Left cardiac atrium (tissue), 4 donors: ENCODE measurements at places on chromosomes 12 and 14. TPM values are rescaled to one million over a fixed set of nuclear protein-coding genes. Genes with fewer than 3 reads are reported as not detected.

DNA sequence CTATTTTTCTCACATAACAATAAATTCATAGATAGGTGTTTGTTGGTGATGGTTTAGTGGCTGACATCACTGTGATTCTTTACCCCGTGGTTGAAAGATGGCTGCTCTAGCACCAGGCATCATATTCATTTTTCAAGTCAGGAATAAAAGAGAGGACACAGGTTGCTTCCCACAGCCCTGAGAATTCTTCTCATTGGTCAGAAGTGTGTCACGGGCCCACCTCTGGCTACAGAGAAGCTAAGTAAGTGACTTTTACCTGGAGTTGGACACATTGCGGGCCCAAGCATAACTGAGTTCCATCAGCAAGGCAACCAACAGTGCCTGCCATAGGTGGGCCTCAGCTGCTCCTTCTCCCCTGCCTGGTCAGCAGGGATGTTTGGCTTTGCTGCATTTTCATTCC, 27.6 kb upstream of the FGF23 start:
- DNase-seq: no peak

GRCh38 chr12:49330032-49330619, 6.9 kb downstream of the C1QL4 start:
- no peak for DNase-seq

- DNase-seq: no peak
Measured at GRCh38 chr14:60594062-60594461, 55.2 kb downstream of the SIX1 start.

DNA sequence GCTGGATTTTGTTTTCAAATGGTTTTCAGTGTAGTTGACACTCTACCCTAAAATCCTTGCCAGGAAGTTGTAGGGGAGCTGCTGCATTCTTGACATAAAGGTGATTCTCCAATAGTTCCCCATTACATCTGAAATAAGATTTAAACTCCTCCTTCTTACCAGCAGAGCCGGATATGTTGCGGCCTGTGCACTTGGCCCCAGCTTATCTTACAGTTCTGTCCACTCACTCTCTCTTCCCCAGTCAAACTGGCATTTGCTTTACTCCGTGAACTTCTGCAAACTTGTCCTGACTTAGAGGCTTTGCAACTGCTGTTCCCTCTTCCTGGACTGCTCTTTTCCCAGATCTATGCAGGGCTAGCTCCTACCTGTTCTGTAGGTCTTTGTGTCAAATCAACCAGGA, 929.5 kb downstream of the VRK1 start:
- DNase-seq: no peak

DNA sequence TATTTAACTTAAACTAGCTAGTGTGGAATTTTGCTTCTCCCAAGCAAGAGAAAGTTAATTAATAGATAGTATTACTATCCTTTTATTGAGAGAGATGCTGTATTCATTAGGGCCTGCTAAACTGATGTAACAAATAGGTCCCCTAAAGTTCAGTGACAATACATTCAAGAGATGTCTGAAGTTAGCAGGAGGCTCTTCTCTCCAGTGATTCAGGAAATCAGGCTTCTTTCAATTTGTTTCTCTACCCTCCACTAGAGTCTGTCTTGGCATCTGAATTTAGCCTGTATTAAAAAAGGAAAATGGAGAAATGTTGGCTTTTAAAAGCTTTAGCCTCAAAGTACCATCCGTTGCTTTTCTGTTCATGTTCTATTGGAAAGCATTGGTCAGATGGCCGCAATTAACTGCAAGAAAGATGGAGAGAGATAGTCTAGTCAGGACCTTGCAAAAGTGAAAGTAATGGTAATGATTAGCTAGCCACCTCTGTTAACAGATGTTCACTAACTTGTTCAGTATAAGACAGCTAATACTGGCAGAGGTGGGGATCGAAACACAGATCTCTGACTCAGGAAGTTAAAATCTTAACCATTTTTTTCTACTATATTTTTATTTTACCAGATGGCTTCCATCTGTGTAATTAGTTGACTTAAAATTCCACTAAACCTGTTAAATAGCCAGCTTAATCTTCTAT, 786.8 kb downstream of the TMTC2 start:
- DNase-seq: no peak

GRCh38 chr12:90410962-90411361, 544.0 kb downstream of the CCER1 start:
- DNase-seq: peak; percentile 20

- DNase-seq: no peak
Measured at GRCh38 chr12:75086091-75087038, 123.3 kb downstream of the KCNC2 start.

DNA sequence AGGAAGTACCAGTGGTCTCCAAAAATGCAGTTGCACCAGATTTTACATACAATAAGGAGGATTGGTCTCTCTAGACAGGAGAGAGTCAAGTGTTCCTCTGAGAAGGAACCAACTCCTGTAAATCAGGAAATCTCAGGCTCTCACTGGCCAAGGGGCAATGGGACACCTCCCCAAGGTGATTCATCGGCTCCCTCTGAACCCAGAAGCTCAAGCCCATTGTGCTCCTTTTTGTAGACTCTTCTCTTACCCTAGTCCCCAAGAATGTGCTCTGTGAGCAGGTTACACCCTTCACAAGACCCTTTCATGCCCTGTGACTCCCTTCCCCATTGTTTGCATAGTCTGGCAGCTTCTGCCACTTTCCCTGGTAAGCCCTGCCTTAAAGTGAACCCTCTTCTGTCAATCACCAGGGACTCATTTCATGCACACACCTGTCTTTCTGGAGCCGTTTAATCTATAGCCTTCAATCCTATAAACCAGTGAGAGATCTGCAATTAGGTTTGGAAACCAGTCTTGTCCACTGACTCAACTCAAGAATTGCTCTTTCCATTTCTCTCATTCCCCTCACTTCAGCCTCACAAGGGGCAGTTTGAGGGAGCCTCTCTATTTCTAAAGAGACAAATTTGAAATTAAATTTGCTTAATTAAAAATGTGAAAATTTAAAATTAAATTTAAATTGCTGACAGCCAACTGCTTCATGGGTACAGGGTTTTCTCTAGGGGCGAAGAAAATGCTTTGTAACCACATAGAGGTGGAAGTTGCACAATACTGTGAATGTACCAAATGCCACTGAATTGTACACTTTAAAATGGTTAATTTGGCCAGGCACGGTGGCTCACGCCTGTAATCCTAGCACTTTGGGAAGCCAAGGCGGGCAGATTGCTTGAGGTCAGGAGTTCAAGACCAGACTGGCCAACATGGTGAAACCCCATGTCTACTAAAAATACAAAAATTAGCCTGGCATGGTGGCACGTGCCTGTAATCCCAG, 38.3 kb upstream of the LTA4H start:
- DNase-seq: no peak

GRCh38 chr12:106135781-106136180, 3.0 kb downstream of the NUAK1 start:
- DNase-seq: no peak

Gene IRAK3
- total RNA-seq: 16.7 TPM

Gene GSC
- total RNA-seq: 0.39 TPM
